ENCODE measurements at places on chromosomes 2 and 18.

GRCh38 chr18:63889626-63890025 is 2.1 kb downstream of the SERPINB2 start:
- no peak for DNase-seq

- no peak for DNase-seq
These were observed 256.7 kb downstream of the HAUS1 start for GRCh38 chr18:46360866-46361265.

DNA sequence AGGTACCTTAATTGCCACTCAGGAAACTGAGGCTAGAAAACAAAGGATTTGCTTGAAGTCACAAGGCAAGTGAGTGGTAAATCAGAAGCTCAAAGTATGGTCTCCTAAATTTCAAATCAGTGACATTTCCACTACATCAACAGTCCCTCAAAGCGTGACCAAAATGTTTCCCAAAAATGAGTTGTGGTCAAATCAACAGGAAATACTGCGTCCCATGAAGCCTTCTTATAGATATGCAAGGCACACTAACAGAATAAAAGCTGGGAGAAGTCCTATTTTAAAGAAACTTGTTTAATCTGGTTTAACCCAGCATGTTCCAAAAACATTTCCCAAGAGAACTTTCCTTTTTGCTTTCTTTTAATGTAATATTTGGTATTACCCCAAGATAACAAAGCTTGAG is 249.4 kb downstream of the EXOC6B start:
- no peak for DNase-seq

- DNase-seq, result no peak
These were observed 186.0 kb downstream of the ZNF385B start for GRCh38 chr2:179675435-179675834.

DNA sequence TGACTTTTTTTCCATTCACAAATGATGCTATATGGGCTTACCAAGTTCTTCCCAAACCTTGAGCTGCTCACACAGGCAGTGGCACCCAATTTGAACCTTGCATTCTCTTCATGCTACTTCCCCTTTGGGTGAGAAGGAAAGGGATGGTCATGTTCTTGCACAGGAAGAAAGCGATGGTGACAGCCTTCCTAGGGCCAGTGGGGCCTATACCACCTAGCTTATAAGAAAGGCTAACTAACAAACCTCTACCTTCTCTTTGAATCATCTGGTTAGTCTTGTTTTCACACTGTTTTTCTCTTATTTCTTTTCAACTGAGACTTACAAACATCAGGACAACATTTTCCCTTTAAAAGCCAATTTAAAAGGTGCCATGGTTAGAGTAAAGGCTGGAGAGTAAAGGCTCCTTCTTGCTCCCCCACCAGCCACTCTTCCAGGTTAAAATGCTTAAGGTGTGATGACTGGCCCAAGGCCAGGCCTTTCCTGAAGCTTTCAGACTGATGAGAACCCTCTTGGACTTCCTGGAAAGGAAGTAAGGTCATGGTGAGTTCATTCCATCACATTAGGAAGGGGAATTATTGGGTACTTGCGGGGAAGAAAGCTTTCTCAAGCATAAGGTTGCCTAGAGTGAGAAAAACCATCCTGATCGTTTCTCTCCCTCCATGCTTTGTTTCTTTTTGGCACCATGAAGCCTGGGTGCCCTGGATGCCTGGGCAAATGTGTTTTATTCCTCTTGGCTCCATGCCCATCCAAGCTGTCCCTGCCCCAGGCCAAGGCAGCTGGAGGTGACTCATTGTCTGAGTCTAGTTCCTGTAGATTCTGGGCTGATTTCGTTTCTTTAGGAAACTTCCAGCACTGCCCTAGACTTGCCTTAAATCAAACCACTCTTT is 41.4 kb upstream of the ITGB6 start:
- no peak for DNase-seq

DNA sequence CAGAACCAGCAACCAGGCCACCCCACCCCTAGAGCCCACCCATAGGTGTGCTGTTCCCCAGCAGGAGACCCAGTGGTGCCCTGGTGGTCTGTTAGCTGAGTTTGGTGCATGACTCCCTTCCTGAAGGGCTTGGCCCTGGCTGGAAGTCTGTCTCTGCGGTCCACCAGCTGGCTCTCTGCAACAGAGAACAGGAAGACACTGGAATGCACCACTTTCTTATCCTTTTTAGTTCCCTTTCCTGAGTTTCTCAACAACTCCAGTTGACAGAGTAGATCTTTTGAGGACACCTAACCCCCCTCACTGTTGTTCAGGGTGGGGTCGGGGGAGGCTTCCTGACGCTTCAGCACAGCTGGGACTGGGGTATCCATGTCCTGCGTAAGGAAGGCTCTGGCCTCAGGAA is 11.9 kb upstream of the RPL37A start:
- DNase-seq, result no peak

GRCh38 chr2:236918545-236918944 is 167.1 kb upstream of the COPS8 start:
- no peak for DNase-seq

GRCh38 chr2:128310094-128310716 is 8.5 kb downstream of the HS6ST1 start:
- DNase-seq, result no peak

DNA sequence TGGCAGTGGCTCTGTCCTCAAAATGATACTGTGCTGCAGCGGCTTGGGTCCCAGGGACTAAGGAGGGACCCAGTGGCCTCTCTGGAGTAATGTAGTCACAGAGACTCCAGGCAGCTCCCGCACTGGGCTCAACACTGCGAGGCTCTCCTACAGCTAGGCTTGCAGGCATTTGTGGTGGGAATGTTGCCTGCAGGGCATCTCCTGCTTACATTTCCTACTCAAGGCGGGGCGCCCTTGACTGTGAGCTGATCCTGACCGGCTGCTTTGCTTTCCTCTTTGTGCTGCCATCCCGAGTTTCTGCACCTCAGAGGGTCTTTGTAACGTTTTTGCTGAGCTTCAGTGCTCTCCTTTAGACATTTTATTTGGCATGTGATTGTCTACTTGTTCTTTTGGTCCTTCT is 177.4 kb upstream of the FN1 start:
- DNase-seq, result no peak

- no peak for DNase-seq
These were observed 90.0 kb downstream of the COMMD1 start for GRCh38 chr2:61995515-61995914.

GRCh38 chr2:74051504-74051903 is 66.8 kb downstream of the TET3 start:
- no peak for DNase-seq

DNA sequence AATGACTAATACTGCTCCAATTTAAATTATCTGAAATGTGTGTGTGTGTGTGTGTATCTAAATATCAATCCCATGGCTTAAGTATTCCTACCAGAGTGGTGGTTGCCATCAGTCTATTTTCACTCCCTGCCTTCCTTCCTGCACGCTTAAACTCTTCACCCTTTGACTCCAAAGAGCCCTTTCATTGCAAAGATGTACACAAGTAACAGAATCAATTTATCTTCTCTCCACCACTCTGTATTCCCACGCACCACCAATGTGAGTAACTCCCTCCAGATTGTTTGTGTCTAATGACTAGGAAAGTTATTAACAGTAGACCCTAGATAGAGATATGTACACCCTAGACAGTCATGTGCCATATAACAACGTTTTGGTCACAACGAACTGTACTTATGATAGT is 42.8 kb downstream of the ARL6IP6 start:
- no peak for DNase-seq

DNA sequence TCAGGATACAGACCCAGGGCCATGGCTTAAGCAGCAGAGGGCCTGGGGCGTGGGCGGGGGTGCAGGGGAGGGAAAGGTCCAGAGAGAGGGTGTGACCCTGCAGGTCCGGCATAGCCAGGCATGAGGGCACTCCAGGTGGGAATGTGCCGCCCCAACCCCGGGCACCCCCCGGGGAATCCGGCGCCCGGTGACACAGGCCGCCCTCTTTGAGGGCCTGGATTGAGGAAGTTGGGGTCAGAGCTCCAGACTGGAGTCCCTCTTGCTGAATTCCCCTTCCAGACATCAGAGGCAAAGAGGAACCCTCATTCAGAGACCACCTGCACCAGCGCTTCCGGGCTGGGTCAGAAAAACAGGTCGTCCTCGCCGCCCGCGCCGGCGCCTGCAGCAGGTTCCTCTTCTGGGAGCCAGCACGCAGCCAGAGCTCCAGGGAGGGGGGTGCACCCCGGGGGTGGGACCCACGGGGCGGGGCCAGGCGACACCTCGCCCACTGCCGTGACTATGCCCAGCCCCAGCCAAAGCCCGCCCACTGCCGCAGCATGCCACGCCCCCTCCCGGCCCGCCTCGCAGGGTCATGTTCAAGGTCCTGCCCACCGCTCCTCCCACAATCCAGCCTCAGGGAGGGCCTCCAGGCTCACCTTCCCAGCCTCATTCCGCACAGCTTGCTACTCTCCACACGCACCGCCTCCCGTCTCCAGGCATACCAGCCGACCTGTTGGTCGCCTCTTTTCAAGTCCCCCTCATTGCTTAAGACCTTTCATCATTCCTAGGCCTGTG is 98.3 kb upstream of the ID2 start:
- DNase-seq, result peak; percentile 54

DNA sequence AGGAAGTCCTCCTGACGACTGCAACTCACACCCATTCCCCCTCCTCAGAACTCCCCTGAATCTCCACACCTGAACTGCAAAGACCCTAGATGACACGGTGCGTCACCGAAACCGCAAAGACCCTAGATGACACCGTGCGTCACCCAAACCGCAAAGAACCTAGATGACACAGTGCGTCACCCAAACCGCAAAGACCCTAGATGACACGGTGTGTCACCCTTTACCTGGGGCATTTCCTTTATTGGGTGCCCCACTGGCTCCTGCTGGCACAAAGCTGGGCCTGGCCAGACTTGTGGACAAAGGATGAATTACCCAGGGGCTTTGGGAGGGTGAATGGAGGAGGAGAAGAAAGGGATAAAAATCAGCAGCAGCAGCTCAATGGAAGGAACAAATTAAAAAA is 123.8 kb downstream of the CELF4 start:
- no peak for DNase-seq

DNA sequence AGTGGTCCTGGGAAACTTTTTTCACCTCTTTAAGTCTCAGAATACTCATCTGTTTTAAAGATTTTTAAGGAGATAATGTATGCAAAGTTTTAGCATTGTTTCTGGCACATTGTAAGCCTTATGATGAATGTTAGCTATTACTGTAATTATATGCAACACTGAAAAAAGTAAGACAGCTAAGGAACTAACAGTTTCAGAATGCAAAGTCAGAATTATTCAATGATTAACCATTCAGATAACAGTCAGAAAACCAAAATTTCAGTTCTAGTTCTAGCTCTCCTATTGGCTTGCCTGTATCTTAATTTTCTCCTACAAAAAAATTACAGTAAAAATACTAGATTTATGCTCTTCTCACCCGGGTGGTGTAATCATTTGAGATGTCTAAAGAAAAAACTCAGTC is 101.1 kb downstream of the SLC4A10 start:
- no peak for DNase-seq

DNA sequence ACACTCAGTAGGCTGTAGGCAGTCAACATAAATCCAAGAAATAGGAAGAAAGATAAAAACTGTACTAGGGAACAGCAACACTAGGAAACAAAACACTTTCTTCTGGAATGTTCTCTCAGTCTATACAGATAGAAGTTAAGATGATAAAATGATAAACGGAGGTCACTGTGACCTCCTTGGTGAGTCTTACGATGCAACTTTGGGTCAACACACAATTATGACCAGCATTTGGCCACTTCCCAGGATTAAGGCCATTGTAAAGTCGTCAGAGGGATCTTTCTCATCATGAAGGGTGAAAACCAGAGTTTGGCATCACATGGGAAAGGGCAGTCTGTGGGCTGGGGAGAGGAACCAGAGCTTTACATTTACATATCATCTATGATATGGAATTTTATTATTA is 33.4 kb downstream of the LAMA3 start:
- no peak for DNase-seq

DNA sequence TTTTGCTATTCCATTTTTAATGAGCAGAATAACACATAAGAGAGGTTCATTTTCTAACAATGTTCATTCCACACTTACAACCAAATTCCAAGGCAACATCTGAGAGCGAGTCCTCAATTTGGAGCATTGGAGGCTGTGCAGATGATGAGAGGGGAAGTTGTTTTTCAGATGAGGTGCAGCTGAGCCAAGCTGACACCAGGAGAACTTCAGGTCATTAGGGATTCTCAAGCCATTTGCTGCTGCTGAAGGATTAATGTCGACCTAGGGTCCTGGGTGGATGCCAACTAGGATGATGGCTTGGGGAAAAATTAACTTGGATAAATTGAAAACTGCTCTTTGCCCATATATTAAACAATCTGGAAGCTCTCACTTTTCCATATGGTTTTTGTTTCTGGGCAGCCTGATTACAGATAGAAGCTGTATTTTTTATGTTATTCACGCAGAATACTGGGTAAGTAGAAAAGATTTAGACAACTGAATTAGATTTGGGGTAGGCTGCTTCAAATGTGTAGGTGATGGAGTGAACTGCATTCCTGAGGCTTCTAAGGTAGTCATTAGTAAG is 206.4 kb upstream of the SLC39A10 start:
- no peak for DNase-seq

GRCh38 chr2:60336442-60337141 is 216.9 kb downstream of the BCL11A start:
- no peak for DNase-seq

- no peak for DNase-seq
These were observed 61.0 kb downstream of the MAP3K20 start for GRCh38 chr2:173136599-173136998.

- no peak for DNase-seq
These were observed 10.3 kb downstream of the FBLN7 start for GRCh38 chr2:112148477-112148876.

DNA sequence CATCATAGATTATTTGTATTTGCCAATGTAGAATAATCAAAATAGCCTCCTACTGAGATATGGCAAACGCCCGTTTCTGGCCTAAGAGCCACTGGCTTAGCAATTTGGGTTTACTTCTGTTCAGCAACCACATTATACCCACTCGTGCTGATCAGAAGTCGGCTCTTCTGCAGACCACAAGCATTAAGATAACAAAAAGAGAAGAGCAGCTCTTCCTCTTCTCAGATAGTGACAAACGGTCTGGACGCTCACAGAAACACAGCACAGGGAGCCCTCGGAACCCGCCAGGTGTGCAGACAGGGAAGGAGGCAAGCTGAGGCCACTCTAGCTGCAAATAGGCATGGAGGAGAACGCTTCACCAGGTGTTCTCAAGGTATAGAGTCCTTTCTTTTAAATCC is 164.0 kb downstream of the HDAC4 start:
- DNase-seq, result no peak

DNA sequence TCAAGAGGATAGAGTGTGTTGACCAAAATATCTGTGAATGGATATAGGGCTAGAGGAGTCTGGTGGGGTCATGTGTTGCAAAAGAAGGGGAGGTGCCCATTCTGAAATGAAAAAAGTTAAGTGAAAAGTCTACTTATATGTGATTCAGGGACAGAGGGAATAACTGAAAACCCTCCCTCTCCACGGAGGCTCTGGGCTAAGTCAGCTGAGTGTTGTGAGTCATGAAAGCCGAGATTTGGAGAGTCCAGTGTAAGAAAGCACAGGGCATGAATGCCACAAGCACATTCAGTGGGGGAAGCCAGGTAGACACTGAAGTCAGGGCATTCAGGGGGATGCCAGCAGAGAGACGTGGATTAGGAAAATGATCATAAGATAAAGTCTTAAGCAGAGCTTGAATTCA is 871.9 kb downstream of the TSN start:
- DNase-seq, result no peak

- DNase-seq, result no peak
These were observed 17.5 kb downstream of the LBH start for GRCh38 chr2:30248791-30249190.
